Lower lobe of right lung (tissue), 2 donors: ENCODE measurements at places on chromosomes 5 and 9.

GRCh38 chr5:151733358-151734063, 24.9 kb downstream of the ATOX1 start:
- no peak for DNase-seq

- DNase-seq = no peak
These were observed 34.0 kb downstream of the KIAA1958 start for GRCh38 chr9:112520656-112521055.

DNA sequence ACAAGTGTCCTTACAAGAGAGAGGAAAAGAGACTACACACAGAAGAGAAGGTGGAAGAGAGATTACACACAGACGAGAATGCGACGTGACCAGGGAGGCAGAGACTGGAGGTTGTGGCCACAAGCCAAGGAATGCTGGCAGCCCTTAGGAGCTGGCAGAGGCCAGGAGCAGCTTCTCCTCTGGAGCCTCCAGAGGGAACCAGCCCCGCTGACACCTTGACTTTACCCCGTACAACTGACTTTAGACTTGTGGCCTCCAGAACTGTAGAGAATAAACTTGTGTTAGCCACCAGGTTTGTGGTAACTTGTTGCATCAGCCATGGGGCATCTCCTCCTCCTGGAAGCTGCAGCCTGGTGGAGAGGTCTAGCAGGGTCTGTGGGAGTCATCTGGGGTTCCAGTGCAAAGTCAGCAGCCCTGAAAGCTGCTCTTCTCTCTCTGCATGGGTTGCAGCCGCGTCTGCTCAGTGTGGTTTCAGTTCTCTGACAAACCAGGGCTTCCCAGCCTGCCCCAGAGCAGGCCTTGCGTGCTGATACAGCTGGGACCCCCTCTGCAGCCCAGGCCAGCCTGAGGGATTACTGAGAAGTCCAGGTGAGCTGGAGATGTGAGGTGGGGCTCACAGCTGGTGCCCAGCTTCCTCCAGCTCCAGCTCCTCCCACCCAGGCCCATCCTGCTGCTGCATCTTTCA, 30.8 kb upstream of the CNOT6 start:
- DNase-seq = no peak

DNA sequence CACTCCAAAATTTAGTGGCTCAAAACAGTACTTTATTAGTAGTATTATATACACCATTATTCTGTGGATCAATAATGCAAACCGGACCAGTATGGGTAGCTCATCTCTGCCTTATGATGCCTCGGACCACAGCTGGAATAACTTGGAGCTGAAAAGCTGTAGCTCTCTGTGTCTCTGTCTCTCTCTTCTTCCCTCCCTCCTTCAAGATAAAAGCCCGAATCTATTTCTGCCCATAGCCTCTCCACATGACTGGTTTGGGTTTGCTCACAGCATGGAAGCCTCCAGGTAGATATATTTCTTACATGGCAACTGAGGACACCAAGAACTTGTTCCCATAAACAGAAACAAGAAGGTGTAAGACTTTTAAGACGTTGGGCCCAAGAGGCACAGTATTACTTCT, 147.5 kb upstream of the TBCA start:
- DNase-seq = no peak

GRCh38 chr5:77151501-77151900, 59.0 kb upstream of the PDE8B start:
- no peak for DNase-seq
